Dorsolateral prefrontal cortex (tissue), 122 donors: ENCODE measurements at places on chromosomes 2 and 18.

DNA sequence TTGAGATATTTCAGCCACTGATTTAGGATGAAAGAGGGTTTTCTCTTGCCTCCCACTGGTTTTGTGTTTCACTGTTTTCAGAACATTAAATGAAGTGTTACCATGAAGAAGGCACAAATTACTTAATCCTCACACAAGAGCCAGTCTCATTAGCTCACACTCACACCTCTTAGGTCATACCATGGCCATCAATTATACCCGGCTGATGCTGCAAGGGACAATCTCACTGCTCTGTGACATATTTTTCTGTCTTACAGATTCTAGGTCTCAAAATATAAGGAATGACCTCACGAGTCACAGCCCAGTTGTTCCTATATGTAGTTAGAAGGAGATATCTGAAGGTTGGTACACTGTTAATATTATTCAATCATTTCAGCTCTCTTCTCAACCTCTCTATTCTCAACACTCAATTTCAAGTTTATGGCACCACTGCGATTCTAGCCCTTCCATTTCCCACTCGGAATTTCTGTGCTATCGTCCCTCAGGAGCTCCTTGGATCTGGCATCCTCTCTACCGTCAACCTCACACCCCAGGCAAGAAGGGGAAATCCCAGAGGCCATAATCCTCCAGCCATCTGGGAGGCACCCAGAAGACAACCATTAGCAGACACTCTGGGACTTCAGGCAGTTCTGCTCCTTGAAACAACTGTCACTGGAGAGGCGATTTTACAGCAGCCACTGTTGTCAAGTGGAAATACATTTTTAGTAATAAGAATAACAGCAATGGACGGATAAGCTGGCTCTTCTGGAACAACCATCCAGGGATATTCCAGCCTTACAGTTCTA is 101.9 kb downstream of the MREG start:
- no peak for DNase-seq

GRCh38 chr2:224930990-224931389 is 111.3 kb downstream of the DOCK10 start:
- no peak for DNase-seq

- DNase-seq = no peak
These were observed 420.3 kb upstream of the MMADHC start for GRCh38 chr2:150007815-150008430.

DNA sequence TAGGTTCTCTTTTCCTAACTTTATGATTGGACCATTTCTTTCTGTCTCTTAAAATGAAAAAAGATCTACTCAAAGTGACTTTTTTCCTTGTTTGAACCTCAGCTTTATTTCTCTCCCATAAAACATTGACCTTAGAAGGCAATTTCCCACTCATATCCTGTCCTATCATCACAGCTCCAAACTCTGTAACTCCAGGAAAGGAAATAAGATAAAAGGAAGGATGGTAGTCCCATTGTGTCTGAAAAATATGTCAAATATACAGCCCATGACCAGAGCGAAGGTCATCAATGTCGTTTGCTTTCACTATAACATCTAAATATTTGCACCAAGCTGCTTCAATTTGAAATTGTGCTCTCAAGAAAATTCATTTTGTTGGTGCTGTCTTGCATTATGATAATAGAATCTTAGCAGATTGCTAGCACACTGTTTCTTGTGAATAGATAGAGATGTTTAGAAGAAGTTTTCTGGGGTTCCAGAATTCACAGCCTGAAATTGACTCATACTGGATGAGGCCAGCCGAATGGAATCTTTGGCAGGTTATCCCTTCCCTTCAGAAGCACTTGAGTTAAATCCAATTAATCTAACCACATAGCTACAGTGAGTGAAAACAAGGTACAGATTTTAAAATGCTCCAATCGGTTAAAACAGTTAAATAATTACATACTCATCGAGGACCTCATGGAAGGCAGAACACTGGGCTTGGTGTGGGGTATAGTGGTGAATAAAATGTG is 95.1 kb downstream of the CRIM1 start:
- no peak for DNase-seq

GRCh38 chr18:78510636-78511035 is 469.0 kb upstream of the SALL3 start:
- no peak for DNase-seq

GRCh38 chr2:157808421-157808820 is 67.7 kb downstream of the ACVR1 start:
- DNase-seq = no peak

DNA sequence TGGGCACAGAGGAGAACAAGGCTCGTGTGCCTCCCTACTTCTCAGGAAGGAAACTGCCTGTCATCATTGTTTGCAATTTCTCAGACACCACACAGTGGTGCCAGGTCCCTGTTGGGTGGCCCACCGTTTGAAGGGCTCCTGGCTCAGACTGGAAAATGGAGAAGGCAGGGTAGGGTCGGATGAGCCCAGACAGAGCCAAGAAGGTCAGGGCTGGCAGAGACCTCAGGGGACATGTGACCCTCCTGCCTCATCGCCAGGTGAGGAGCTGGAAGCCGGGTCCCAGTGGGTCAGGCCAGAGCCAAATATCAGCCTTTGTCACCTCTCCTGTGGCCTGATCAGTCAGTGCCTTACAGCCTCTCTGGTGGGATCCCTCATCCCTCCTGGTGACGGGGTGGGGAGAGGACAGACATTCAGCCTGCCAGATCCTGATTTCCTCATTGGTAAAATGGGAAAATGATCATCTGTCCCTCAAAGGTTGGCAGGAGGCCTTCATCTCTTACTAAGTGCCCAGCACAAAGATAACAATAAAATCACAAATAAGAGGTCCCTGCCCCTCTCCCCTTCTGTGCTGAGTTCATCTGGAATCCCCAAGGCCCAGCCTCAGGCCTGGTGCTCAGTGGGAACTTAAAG is 117.6 kb downstream of the CAPN13 start:
- DNase-seq = no peak

DNA sequence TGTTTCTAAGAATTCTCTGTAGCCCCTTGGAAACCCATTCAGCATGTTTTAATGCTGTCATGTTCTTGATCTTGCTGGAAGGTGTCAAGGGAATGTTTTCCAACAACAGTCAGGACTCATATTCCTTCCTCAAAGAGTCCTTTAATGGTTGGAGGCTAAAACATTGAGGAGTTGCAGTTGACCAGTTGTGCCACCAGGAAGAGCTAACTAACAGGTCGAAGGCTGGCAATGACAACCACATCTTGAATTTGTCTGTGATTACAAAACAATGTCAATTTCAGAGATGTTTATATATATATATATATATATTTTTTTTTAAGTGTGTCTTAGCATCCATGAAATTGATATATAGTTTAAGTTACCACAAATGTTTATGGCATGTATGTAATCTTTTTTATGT is 151.5 kb downstream of the INO80D start:
- no peak for DNase-seq

GRCh38 chr2:20797096-20797495 is 25.8 kb downstream of the LDAH start:
- DNase-seq = no peak

DNA sequence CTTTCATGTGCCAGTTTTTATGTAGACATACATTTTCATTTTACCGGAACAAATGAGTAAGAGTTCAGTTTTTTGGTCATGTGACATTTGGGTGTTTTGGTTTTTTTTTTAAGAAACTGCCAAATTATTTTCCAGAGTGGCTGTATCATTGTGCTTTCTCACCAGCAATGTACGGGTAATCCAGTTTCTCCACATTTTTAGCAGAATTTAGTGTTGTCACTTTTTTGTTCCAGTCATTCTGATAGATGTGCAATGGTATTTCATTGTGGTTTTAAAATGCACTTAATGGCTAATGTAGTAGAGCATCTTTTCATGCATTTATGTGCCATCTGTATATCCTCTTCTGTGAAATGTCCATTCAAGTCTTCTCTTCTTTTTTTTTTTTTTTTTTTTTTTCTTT is 126.5 kb upstream of the FBXO11 start:
- no peak for DNase-seq

GRCh38 chr2:20994130-20994529 is 49.7 kb downstream of the APOB start:
- no peak for DNase-seq
